ENCODE measurements at places on chromosomes 11 and 22.

GRCh38 chr11:14584595-14584994 is 59.0 kb upstream of the PDE3B start:
- no peak for DNase-seq

DNA sequence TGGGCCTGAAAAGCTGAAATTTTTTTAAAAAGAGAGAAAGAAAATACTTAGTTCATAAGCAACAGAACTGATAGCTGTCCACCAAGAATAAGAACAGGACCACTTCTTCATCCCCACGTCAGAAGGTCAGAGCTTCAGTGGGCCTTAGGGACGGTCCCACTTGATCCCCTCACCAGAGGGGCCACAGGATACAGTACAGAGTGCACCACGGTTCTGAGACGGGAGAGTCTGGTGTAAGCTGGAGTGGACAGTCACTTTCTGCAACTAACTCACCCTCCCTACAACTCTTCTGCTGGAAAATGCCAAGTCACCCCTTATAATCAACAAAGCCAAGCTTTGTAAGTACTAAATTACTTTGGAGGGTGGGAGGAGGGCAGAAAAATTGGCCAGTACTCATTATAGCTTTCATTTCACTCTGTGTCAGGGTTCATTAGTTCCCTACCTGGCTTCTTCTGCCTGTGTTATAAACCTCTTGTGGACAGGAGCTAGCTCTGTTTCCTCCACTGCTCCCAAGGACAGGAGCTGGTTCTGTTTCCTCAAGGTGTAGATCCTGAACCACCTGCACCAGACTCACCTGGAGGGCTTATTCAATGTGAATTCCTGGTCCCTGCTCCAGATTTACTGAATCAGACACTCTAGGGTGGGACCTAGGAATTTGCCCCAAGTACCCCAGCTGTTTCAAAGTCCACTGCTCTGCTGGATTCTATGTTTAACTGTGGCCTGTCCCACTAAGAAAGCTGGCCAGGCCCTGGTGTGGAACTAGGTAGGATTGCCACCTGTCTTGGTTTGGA is 39.6 kb downstream of the SCGB1A1 start:
- no peak for DNase-seq

DNA sequence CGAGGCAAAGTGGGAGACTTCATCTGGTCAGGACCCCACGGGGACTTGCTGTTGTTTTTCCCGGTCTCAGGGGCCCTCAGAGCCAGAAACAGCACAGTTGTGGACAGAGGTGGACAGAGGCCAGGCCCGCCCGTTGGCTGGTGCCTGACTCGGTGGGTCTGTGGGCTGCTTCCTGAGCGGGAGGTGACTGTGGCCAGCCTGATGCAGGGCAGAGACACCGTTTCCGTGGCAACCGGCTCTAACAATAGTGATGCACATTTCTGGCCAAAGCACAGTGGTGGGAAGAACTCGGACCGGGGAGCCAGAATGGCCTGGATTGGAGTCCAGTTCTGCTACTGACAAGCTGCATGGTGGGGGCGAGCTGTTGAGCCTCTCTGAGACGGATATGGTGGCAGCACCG is 58.7 kb upstream of the ATXN10 start:
- no peak for DNase-seq

- no peak for DNase-seq
These were observed 388.3 kb downstream of the BRD1 start for GRCh38 chr22:49439373-49439772.

- no peak for DNase-seq
These were observed 151.1 kb upstream of the ISX start for GRCh38 chr22:34914846-34915245.

- DNase-seq, result no peak
These were observed 14.3 kb upstream of the PMM1 start for GRCh38 chr22:41603873-41604332.

GRCh38 chr11:125287491-125288210 is 123.1 kb downstream of the PKNOX2 start:
- DNase-seq, result peak; percentile 74

DNA sequence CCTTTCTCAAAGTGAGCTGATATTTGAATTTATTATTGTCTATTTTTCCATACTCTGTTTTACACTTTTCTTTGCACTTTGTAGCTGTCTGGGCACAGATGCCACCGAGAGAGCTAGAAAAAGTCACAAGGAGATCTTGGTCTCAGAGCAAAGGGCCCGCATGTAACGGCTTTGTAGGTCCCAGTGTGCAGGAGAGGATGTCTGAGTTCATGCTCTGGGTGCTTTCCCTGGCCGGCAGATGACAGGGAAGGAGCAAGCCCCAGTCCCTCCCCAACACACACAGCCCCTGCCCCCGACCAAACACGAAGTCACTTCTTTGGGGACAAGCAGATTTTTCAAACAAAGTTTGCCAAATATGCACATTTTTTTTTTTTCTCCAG is 55.8 kb downstream of the SMIM38 start:
- no peak for DNase-seq

GRCh38 chr11:12943311-12943710 is 65.8 kb upstream of the RASSF10 start:
- peak; percentile 47 for DNase-seq

GRCh38 chr11:47914743-47915142 is 65.6 kb upstream of the PTPRJ start:
- no peak for DNase-seq
